ENCODE measurements at places on chromosomes 5 and 9.

DNA sequence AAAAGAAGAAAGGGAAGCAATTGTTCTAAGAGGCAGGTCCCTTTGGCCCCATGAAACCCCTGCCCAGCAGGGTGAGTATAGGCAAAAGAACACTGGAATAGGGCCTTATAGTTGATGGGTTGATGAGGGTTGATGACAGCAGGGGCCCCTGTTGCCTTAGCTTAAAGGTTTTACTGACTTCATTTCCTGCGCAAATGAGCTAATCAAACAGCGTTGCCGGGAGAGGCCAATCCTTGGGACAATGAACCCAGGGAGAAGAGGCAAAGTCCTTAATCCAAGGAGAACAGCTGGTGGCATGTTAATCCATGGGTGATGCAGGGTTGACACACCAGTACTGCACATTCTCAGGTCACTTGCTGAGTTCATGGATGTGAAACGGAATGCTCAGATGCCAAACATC, 22.0 kb upstream of the EPB41L4B start:
- no peak for DNase-seq

- DNase-seq: no peak
Measured at GRCh38 chr5:175195698-175196656, 248.0 kb downstream of the DRD1 start.

GRCh38 chr5:135741040-135741439, 93.4 kb upstream of the SLC25A48 start:
- DNase-seq: no peak

DNA sequence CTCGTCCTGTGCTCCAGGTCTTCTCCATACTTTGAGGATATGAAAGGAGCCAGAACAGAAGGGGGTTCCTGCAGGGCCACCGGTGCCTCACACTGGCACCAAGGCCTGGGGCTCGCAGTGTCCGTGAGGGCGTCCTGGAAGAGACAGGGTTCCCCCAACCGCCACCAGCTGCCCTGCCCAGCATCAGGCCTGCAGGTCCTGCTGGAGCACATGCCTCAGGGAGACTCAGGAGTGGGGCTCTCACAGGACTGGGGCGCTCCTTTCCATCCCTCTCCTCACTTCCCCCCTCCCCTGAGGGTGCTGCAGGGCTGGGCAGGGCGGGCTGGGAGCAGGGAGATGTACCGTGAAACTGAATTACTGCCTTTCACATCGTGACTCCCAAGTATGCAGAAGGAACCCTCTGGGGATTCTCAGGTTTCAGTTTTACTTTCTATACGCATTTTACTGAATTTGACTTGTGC, 31.7 kb downstream of the CEP72 start:
- no peak for DNase-seq

DNA sequence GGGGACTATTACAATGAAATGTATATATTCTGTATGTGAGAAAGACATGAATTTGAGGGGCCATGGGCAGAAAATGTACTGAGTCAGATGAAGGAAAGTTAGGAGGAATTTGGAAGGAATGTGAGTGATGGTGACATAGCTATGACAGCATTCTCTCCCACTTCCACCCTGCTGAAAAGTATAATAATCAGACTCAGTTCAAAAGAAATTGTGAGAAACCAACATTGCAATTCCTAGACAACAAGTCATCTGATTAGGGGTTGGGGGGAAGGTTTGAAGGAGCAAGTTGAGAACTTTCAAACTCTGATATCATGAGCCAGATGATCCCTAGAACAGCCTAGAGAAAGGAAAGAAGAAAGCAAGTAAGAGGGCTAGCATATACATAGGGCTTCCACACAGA, 370.6 kb downstream of the DMRTA1 start:
- DNase-seq: no peak

DNA sequence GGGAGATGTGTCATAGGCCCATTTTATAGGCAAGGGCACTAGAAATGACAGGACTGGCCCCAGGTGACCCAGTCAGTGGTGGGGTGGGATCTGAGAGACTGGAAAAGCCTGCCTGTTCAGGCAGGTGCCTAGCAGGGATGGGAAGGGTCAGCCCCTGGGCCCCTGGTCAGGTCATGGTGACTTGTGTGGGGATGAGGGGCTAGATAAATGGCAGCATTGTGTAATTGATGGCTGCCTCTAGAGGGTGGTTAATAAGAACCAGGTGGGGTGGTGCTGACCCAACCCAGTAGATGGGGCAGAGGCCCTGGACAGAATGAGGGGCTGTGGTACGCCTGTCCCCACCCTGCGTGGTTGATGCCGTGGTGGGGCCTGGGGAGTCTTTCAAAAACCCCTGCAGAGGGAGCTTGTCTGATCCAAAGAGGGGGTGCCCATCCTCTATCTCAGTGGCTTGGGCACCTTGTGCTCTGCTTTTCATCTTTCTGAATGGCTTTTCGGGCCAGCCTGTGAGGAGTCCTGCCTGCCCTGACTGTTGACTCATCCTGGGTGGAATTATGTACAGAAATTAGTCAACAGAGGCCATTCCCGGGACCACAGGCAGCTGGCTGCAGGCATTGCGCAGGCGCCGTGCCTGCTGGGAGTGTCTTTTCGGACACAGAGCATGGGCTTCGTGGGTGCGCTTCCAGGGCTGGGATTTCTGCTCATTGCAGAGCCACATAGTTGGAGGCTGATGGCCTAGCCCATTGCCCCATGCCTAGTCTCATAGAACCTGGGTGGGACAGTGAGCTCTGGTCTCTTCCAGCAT, 93.6 kb upstream of the PITX1 start:
- no peak for DNase-seq

Data from stimulated activated CD4-positive, alpha-beta T cell treated with anti-CD3 and anti-CD28 coated beads, TNF-alpha, amount 100 ng/mL, for 1 hour (primary cell).